Mucosa of descending colon (tissue), 3 donors: ENCODE measurements at places on chromosomes 5 and 9. TPM values are rescaled to one million over a fixed set of nuclear protein-coding genes. Genes with fewer than 3 reads are reported as not detected.

The SPATA9 gene
- 0.39 TPM for total RNA-seq

The PJA2 gene
- total RNA-seq: 83.7 TPM

The IL4 gene
- total RNA-seq: not detected

The AMACR gene
- total RNA-seq: 36.3 TPM

The ENTPD2 gene
- total RNA-seq: 7.7 TPM

The SPATA31A3 gene
- not detected for total RNA-seq

The CDK5RAP2 gene
- 62.4 TPM for total RNA-seq

The CDKN2A gene
- total RNA-seq: 1.2 TPM

DNA sequence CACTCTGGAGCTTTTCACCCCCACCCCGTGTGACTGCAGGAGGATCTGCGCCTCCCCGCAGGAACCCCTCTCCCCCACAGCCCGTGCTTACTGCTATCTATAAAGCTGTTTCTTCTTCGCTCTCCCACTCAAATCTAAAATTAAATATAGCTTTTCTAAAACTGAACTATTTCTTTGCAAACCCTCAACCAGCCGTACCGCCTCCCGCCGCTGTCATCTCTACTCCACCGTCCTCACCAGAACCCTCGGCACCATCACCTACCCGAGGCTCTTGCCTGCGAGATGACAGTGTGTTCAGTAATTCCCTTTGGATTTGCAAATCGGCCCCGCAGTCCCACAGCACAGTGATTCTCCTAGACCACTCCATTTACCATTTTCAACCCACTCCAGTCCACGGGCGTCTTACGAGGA is 13.6 kb downstream of the LPCAT1 start:
- DNase-seq: no peak

DNA sequence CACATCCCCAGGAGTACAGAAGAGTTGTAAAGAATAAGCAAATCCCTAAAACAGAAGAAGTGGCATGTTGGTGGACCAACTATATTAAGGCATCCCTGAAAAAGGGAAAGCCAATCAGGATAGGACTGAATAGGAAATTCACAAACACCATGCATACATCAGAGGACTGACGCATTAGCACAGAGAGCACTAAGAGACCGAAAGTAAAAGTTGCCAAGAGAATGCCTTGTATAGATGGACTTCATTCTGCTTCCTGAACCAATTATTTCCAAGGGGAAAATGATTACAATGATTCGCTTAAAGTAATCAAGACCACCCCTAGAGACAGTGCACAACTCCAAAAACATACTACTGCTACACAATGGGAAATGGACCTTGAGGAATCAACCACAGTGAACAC is 33.5 kb downstream of the SHC3 start:
- DNase-seq: no peak

- DNase-seq: no peak
Observed at GRCh38 chr9:137919649-137920141, 42.1 kb downstream of the CACNA1B start.

DNA sequence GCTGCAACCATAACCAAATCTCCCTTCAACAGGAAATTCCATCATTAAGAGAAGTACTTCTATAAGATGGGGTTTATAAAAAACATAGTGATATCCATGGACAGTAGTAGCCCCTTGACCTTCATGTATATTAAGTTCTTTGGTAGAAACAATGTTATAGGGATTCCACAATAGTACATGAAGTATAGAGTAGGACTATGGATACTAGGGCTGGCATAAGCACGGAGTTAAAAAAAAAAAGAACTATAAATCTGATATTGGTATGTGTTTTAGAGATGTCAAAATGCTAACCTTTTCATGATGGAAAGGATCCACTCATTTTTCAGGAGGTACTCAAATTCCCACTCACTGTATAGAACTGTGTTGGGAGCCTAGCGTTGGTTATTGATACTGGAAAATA is 337.6 kb downstream of the FGF10 start:
- DNase-seq: no peak

- no peak for DNase-seq
Observed at GRCh38 chr5:103569313-103570060, 6.9 kb upstream of the NUDT12 start.

DNA sequence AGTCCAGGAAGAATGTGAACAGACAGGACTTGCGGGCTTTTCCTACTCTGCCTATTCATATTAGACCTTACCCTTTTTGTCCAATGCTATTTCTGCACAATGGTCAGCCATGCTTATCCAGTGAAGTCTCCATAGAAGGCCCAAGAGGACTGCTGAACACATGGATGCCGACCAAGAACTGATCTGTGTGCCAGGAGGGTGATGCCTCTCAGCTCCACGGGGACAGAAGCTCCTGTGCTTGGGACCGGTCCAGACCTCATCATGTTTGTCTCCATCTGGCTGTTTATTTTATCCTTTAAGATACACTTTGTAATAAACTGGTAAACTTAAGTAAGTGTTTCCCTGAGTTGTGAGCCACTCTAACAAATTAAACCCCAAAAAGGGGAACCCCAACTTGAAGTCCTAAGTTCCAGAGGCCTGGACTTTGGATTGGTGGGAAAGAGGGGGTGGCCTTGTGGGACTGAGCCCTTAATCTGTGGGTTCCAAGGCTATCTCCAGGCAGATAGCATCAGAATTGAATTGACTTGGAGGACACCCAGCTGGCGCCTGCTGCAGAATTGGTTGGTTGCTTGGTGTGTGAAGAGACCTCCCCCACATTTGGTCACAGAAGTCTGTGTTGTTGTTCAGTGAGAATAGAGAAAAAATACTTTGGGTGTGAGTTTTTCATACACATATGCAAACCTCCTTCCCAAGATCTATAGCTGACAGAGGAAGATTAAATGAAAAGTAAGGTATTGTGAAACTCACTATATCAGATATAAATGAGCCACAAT is 57.9 kb upstream of the ANKH start:
- DNase-seq: no peak

- DNase-seq: no peak
Observed at GRCh38 chr5:72559866-72560766, 52.9 kb upstream of the ZNF366 start.

DNA sequence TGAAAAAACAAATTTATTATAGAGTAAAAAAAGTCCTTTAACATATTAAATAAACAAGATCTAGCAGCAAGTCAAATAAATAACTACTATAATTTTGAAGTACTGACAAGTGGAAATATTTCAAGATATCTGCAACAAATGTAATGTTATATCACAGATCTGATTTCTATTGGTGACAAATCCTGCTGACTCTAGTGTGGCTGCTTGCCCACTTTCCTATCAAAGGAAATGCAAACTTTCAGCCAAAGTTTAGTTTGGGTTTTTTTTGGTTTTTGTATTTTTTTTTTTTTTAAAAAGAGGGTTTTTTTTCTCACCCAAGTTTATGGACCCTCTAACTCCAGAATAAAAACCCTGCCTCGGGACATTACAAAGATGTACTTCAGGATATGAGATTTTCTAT is 12.9 kb downstream of the ADRA1B start:
- DNase-seq: no peak

DNA sequence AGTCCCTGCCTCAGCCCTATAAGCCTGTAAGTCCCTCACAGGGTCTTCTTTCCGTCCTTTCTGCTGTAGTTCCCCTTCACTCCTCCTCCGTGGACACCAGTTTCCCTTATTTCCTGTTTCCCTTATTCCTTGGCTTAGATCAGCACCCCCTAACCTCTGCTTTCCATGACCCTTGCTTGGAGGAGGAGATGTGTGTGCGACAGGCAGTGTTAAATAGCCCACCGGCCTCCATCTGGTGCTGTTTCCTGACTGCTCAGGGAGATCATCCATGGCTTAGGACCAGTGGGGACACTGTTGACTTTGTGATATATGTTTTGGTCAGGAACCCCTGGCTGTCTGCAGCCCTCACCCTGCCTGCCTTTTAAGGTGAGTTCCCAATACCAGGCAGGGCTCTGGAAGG is 34.1 kb upstream of the PSD2 start:
- no peak for DNase-seq

GRCh38 chr5:143968071-143968878 is 156.3 kb downstream of the HMHB1 start:
- no peak for DNase-seq

GRCh38 chr9:33139421-33140228 is 27.5 kb downstream of the B4GALT1 start:
- DNase-seq: peak; percentile 52

- DNase-seq: no peak
Observed at GRCh38 chr9:134590240-134591081, 51.1 kb upstream of the COL5A1 start.

DNA sequence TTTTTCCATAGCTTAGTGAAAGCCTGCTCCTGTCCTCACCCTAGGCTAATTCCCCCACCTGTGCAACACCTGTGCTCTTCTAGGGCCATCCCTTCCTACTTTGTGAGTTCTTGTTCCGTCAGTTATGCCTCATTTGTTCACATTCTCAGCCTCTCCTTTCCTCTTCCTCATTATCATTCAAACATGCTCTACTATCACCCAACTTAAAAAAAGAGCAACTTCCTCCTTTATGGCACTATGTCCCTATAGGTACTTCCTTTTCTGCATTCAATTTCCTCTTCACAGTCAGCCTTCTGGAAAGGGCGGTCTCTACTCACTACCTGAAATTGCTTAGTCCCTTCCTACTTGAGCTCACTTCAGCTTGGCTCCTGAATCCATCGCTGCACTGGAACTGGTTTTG is 111.8 kb upstream of the LHFPL2 start:
- no peak for DNase-seq

DNA sequence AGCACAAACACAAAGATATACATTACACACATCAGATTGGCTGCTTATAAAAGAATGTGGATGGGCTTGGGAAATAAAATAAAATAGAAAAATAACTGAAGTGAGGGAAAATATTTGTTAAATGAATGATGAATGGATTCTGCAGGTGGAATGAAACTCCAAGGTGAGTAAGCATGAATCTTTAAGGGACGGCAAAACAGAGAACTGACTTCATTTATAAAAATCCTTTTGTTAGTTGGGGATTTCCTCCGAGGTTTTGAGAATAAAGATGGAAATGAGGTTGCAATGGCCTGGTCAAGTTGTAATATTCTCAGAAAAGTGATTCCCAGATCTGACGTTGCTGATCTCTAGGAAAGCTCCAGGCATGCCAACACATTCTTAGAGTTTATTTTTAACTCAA is 20.9 kb upstream of the SEMA6A start:
- DNase-seq: no peak

- DNase-seq: no peak
Observed at GRCh38 chr5:109247986-109248385, 161.8 kb downstream of the PJA2 start.
